ENCODE measurements at places on chromosomes 16 and 17.

DNA sequence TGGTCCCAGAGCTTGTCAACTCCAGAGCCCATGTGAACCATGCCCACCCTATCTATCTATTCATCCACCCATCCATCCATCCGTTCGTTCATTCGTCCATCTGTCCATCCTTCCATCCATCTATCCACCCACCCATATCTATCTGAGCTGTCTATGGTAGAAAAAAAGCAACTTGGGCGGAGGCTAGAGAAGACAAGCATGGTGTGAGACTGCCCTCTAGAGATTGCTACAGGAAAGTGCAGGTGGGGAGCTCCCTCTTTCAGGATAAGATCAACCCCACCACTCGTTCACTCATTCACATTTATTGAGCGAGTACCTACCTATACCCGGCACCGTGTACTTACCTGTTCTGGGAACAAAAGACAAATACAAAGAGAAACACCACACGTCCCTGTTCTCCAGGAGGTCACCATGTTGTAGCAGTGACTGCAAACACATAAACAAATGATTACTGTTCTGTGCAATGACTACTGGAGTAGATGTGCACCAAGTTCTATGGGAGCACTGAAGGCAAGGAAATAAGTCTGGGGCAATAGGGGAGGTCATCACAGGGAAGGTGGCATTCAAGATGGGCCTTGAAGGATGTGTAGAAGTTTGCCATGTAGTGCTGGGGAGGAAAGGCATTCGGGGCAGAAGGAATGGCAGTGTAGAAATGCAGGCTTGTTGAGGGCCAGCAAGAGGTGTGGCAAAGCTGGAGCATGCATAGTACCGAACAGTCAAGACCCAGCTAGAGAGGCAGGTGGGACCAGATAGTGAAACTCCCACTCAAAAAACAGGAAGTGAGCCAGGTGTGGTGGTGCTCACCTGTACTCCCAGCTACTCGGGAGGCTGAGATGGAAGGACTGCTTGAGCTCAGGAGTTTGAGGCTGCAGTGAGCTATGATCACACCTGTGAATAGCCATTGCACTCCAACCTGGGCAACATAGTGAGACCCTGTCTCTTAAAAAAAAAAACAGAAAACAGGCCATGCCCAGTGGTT lies 13.4 kb upstream of the ATP5MC1 start:
- peak; percentile 75 for DNase-seq

DNA sequence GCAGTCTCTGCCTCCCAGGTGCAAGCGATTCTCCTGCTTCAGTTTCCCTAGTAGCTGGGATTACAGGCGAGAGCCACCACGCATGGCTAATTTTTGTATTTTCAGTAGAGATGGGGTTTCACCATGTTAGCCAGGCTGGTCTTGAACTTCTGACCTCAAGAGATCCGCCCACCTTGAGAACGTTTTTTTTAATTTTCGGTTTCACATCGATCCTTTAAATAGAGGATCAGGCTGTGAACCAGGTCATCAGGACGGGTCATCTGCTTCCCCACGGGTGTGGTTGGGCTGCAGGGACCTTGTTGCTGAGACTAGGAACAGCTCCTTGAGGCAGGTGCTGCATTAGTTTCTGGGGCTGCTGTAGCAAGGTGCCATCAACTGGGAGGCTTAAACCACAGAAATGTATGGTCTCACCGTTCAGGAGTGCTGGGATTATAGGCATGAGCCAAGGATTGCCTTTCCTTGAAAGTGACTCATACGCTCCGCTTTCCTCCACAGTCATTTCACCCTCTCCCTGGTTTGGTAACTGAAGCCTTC lies 7.9 kb upstream of the NAGPA start:
- no peak for DNase-seq

DNA sequence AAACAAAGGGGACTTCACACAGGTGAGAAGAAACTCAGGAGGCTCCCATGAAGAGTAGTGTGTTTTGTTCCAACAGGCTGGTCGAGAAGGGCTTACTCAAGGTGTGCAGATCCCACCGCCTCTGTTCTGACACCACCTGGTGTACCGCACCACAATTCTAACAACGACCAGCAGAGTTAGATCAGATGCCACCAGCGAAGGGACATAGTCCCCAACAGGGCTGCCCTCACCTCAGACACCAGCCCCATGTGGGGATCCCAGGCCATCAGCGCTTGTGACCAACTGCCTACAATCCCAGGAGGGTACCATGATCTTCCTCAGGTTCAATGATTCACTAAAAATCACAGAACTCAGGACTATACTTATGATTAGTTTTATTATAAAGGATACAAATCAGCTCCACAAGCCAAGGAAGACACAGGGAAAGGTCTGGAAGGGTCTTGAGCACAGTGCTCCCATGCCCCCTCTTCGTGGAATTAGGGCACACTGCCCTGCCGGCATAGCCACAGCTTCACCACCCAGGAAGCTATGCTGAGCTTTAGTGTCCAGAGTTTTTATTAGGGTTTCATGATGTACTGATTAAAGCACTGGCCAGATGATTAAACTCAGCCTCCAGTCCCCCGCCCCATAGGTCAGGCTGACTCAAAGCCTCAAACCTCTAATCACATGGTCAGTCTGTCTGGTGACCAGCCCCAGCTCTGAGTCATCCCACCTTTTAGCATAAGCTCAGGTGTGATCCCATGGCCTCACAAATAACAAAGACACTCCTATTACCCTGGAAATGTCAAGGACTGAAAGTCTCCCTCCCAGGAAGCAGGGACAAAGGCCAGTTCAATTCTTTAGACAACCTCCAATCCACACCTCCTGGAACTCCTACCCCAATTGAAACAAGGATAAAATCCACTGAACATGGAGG lies 26.0 kb downstream of the TRIM25 start:
- DNase-seq = no peak

DNA sequence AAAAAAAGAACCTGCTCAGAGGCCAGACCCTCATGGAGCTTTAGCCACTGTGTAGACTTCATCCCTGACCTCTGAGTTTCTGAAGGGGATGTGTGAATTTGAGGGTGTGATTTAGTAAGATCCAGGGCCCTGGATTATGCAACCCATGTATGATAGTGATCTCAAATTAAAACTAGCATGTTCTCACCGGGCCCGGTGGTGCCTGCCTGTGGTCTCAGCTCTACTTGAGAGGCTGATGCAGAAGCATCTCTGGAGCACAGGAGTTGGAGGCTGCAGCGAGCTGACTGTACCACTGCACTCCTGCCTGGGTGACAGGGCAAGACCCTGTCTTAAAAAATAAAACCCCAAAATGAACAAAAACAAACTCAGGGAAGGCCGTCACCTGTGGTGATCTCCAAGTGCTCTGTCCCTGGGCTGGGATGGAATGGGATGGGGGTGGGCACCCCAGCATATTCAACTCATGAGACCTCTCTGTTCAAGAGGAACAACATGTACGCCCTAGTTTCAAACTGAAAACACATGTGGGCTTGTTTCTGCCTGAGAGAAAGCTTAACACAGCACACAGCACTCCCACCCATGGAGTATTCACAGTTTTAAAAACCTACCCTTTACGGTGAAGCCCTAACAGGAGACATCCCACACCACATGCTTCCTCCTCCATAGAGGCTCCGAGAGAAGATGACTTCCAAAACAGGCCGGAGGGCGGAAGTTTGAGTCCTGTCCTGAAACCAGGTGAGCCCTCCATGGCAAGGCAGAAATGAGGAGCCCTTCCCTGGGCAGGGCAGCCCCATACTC lies 30.1 kb downstream of the GNPTG start:
- DNase-seq = no peak

DNA sequence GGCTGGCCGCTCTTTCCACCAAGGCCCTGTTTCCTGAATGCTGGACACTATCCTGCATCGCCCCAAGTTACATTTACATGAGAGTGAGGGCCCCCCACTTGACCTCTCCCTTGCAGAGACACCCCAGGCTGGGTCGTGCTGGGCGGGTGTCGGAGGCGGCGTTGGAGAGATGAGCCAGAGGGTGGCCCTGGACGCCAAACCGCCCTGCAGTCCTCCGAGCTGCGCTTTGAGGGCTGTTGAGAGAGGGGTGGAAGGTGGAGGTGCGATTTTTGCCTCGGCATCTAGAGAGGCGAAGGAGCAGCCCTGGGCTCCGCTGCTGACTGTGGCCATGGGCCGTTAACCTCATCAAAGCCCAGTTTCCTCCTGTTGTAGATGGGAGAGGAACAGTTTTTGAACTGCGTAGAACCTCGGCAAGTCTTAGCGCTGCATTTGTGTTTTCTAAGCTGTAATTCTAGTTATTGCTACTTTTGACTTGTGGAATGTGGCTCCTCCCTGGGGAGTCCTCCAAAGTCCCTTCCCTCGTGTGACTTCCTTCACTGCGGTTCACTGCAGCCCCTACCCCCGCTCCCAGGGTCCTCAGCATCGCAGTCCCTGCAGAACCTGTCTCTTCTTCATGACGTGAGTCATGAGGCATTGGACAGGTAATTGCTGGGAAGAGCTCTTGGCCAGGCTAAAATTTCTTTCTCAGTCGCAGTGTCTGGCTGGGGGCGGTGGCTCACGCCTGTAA lies 986 bp upstream of the ELOB start:
- DNase-seq = peak; percentile 31

DNA sequence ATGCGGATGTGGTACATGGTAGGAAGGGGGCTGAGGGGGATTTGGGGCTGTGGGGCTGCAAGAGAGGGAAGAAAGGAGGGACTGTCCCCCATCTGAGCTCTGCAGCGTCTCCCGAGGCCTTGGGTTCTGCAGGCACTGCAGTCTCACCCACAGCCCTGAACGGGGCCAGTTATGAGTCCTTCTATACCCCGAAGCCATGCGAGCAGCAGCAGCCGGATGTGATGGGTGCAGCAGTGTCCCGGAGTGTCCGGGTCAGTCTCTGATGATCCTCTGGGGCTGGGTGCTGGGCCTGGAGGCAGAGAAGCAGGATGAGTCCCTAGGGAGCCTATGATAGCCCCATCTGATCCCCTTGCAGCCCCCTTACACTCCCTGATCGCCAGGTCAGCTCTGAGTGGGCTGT lies 41.5 kb downstream of the CPNE2 start:
- no peak for DNase-seq

DNA sequence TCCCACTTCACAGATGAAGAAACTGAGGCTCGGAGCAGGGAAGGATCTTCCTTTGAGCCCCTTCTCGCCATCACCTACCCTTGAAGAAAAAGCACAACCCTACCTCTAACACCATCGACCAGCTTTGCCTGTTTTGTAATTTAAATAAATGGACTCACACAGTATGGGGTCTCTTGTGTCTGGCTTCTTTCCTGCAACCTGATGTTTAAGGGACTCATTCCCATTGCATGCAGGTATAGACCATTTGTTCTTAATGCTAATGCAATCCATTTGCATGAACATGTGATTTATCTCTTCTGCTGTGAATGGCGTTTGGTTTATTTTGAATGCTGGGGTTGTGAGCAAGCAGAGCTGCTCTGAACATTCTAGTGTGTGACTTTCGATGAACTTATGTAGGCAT lies 150.8 kb upstream of the FOXF1 start:
- no peak for DNase-seq

GRCh38 chr17:57595947-57596695 lies 149.0 kb downstream of the CCDC182 start:
- DNase-seq = no peak

GRCh38 chr17:77011173-77012011 lies 129.4 kb upstream of the SEC14L1 start:
- DNase-seq = peak; percentile 48

DNA sequence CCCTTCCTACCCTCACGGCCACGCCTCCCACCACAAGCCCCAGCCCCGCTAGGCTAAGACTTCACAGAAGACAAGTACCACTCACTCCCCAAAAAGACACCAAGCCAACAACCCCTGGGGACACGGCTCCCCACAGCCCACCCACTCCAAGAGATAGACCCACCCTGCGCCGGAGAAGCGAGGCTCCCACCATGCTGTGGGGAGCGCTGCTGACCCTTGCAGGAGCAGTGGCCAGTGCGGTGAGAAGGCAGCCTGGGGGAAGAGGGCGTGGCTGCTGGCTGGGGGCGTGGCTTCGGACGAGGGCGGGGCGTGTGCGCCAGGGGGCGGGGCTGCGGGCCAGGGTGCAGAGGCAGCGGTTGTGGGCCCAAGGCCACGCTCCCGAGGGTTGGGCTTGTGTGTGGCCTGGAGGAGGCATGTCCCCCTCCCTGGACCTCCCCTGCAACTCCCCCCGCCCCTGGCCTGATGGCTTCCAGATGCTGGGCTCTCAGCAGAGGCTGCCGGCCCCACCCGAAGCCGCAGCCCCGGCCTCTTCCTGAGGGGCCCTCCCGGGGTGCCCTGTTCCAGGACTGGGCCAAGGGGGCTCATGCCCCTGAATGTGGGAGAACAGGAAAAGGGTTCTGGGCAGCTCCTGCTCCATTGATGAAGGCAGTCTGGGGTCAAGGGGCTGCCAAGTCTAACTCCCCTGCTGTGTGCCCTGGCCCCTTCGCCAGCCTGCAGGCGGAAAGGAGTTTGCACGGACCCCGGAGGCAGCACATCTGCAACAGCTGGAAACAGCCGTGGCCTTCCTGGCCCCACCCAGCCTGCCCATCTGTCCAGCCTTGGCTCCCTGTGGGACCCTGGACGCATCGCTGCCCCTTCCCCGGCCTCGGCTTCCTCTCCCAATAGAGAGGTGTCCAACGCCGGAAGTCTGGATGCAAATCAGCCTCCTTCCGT lies 9.1 kb downstream of the TFAP4 start:
- no peak for DNase-seq

GRCh38 chr17:59330053-59330942 lies 1.2 kb upstream of the YPEL2 start:
- no peak for DNase-seq

DNA sequence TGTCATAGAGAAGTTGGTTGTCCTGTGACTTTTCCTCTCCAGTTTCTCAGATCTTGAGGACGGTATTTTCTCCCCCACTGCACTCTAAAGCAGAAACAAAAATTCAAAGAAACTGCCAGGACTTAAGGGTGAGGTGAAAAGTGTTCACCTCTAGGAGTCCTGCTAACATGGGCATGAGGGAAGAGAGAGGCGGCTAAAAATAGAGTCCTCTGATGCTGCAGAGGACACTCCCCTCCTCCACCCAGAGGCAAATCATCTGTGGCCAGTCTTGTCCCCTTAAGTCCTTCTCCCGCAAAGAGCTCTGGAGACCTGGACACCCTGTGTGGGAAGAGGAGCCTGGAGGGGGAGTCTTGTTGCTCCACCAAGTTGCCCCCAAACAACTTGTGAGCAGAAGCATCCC lies 4.7 kb upstream of the DDX19A start:
- DNase-seq = no peak

DNA sequence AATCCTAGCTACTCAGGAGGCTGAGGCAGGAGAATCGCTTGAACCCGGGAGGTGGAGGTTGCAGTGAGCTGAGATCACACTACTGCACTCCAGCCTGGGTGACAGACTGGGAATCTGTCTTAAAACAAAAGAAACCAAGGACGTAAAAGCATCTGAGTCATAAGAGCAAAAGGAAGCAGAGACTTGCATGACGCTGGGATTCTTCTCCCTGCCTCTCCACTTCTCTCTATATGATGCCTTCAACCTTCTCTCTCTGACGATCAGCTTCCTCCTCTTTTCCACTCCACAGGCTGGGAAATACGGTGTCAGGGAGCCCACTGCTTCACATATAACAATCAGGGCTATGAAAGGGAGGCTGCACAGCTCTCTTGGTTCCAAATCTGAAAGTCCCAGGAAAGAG lies 43.2 kb upstream of the CCL1 start:
- no peak for DNase-seq

- DNase-seq = no peak
These were observed 28.8 kb downstream of the IGFBP4 start for GRCh38 chr17:40471846-40472732.

GRCh38 chr16:11236461-11237254 lies 19.3 kb downstream of the SOCS1 start:
- DNase-seq = no peak

Measured in CD4-positive, alpha-beta T cell treated with Interleukin-15 for 4 hours (primary cell).